ENCODE measurements at places on chromosomes 11 and 22.

- DNase-seq: no peak
Observed at GRCh38 chr22:48644108-48644507, 1183.6 kb downstream of the BRD1 start.

DNA sequence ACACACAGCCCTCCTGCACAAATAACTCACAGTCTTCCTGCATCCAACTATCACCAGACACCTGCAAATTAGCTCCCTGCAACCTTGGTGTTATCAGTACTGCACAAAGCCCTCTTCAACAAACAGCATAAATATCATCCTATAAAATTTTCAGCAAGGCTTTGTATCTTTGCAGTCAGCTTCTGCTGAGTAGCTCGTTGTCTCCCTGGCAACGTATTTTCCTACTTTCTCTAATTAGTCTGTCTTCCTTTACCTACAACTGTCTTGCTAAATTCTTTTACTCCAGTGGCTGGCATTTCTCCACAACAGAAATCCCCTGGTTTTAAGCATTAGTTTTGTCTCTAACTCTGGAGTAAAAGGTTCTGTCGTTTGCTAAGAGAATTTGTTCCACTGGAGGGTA, 3.9 kb downstream of the OR8D4 start:
- DNase-seq: no peak

- DNase-seq: no peak
Observed at GRCh38 chr11:112885744-112886433, 75.3 kb upstream of the NCAM1 start.

DNA sequence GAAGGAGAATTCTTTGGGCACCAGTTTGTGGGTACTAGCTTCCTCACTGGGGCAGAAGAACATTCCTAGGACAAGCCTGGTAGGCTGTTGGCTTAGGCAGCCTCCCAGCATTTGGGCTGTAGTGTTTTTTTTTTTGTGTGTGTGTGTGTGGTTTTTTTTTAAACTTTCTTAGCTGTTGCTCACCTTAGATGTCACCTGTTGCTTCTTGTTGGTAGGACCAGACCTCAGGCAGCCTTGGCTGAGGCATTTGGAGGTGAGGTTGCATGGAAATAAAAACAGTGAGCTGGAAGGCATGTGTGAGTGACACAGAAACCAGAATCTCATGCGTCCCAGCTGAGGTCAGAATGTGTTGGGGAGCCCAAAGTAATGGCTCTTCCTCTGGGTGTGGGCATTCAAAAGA, 21.3 kb downstream of the AMPD3 start:
- no peak for DNase-seq

- no peak for DNase-seq
Observed at GRCh38 chr11:134677397-134677822, 265.4 kb upstream of the B3GAT1 start.

DNA sequence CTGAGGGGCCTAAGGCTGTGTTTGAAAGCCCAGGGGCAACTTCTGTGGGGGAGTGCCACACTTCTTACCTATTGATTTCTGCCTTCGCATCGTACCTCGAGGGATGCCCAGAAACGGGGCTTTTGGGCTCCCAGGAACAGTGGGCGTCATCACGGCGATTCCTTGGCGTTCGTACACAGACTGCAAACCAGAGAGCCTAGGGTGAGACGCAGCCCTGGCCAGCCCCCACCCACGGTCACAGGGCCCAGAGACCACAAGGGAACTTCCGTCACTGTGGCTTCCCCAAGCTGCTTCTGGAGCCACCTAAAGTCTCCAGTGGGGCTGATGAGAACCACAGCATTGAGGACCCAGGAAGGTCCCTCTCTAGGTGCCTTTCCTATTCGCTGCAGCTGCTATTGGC, 91.9 kb downstream of the CTTN start:
- no peak for DNase-seq

- no peak for DNase-seq
Observed at GRCh38 chr22:33766091-33766490, 154.2 kb downstream of the LARGE1 start.

GRCh38 chr22:43782448-43782847, 29.7 kb downstream of the EFCAB6 start:
- no peak for DNase-seq

DNA sequence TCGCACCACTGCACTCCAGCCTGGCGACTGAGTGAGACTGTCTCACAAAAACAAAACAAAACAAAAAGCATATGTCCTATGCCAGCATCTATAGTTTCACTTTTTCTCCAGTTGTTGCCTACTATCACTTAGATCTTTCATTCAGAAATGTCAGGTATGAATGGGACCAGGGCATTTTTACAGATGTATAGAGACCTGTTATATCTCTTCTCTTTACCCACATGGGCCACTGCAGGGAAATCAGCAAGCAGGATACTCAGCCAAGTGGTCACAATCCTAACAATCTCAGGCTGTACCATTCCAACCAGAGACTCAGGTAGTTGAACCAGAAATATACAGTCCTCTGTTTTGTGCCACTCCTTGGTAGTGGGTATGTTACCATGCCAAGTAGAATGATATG, 16.0 kb upstream of the SREBF2 start:
- DNase-seq: no peak

DNA sequence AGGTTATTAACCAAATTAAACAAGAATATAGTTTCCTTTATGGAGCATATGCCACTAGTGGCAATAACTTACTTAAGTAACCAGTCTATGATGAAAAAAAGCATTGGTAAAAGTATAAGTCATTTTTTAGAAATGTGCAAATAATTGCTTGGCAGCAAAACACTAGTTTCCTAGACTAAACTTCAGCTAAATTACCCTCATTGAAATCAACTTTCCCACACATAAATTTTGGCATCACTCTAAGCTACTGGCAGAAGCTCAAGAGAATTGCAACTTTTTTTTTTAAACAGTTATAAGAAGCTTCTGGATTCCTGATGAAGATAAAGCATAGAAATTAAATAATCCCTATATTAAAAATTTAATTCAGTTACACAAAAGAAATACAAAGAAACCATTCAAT, 12.5 kb downstream of the CCDC34 start:
- DNase-seq: no peak

GRCh38 chr22:41499624-41500280, 30.8 kb downstream of the ACO2 start:
- DNase-seq: no peak

DNA sequence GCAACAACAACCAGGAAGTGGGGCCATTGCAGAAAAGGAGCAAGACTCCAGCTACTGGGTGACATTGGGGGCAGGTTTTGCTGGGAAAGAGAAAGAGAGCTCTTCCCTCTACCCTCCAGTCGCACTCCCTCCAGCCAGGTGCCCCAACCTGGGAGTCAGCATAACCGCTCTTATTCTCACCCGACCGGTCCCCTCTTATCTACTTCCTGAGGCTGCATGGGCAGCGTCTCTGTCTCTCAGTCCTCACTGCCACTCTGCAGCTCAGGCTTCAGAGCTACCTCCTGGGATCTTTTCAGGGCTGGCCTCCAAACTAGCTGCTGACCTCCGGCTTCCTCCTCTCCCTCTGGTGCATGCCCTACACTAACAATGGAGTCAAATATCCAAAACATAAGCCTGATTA, 5.1 kb downstream of the ZNF70 start:
- no peak for DNase-seq

DNA sequence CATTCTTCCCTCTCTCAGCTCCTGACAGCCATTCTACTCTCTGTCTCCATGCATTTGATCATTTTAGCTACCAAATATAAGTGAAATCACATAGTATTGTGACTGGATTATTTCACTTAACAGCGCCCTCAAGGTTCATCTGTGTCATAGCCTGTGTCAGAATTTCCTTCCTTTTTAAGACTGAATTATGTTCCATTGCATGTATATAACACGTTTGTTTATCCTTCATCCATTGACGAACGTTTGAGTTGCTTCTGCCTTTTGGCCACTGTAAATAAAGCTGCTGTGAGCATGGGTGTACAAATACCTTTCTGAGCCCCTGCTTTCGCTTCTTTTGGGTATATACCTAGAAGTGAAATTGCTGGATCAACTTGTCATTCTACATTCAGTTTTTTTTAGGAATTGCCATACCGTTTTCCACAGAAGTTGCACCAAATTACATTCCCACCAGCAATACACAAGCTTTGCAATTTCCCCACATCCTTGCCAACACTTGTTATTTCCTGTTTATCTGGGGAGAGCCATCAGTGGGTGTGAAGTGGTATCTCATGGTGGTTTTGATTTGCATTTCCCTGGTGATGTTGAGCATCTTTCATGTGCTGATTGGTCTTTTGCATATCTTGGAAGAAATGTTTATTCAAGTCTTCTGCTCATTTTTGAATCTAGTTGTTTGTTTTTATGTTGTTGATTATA, 17.5 kb downstream of the GLB1L2 start:
- no peak for DNase-seq

- no peak for DNase-seq
Observed at GRCh38 chr11:48107188-48107704, 109.4 kb upstream of the OR4B1 start.

DNA sequence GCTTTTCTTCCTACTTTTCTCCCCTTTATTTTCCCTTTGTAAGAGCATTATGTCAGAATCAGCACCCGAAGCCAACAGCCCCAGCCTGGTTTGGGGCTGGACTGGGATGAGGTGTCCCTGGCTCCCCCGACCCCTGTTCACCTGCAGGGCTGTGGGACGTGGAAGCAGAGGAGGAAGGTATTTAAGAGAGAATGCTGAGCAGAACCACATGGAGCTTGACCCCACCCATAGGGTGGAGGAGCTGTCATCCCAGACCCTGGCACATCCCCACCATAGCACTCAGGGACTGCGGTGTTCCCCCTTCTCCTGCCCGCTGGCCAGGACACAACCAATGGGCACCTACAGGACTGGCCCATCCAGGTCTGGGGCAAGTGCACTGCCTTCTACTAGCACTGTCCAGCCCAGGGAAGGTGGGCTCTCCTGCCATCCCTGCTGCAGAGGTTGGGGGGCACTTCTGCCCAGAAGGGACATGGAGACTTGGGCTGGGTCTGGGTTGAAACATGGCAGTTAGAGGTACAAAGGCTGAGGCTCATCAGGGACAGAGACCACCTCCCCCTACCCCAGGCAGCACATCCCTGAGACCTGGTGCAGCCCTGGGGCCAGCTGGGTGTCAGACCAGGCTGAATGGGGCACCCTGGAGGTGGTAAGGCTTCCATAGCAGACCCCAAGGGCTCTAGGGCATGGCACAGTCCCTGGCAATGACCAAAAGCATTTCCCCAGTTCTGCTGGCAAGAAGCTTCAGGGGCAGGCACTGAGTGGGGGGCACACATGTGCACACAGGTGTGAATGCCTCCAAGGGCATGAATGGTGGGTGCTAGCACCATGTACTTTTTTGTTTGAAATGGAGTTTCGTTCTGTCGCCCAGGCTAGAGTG, 19.7 kb downstream of the TANGO2 start:
- DNase-seq: no peak

- DNase-seq: no peak
Observed at GRCh38 chr22:49363526-49364230, 464.0 kb downstream of the BRD1 start.

- peak; percentile 61 for DNase-seq
Observed at GRCh38 chr22:50148991-50149721, 21.4 kb upstream of the PANX2 start.

- DNase-seq: no peak
Observed at GRCh38 chr11:10164621-10165020, 129.4 kb downstream of the SBF2 start.

DNA sequence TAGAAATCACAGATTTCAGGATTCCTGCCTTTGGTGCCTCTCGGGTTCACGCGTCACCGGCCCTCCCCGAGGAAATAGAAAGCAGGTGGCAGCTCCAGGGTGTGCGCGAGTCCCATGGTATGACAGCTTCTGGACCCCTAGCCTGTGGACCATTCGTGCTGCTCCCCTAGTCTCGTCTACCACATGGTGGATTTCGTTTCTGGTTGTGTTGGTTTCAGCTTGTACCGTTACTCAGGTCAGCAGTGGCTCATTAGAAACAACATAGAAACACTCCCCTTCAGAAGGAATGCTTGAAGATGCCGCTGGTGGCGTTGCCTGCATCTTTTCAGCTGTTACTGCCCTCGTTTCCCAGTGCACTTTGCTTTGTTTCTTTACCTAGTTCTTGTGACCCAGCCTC, 700 bp downstream of the TTC17 start:
- no peak for DNase-seq

- no peak for DNase-seq
Observed at GRCh38 chr11:27456140-27456794, 16.3 kb downstream of the LGR4 start.

DNA sequence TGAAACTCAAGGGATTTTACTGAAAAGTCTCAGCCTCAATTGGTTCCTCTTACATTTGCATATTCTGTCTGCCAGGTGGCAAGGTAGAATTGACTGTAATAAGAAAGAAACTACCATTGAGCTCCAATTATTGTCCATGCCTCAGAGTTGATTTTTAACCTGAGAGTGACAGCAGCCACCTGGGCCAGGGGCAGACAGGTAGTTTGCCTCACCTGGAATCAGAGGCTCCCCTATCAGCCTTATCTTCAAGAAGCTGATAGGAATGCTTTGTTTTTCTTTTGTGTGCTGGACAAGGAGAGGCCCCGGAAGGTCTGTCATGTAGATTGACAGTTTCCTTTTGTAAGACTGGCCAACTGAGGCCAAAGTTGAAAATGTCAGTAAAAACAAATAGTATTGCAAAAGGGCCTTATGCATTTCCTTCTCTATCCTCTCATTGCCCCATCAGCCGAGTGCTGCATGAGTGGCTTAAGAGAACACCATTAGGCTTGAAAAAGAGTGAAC, 34.1 kb downstream of the CD44 start:
- DNase-seq: no peak

DNA sequence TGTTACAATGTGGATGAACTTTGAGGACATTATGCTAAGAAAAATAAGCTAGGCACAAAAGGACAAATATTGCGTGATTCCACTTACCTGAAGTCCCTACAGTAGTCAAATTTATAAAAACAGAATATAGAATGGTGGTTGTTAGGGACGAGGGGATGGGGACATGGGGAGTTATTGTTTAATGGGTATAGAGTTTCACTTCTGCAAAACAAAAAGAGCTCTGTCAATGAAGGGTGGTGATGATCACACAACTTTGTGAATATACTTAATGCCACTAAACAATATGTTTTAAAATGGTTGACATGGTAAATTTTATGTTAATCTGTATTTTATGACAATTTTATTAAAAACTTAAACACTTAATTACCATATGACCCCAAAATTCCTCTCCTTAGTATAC, 26.1 kb downstream of the INTS4 start:
- DNase-seq: no peak

DNA sequence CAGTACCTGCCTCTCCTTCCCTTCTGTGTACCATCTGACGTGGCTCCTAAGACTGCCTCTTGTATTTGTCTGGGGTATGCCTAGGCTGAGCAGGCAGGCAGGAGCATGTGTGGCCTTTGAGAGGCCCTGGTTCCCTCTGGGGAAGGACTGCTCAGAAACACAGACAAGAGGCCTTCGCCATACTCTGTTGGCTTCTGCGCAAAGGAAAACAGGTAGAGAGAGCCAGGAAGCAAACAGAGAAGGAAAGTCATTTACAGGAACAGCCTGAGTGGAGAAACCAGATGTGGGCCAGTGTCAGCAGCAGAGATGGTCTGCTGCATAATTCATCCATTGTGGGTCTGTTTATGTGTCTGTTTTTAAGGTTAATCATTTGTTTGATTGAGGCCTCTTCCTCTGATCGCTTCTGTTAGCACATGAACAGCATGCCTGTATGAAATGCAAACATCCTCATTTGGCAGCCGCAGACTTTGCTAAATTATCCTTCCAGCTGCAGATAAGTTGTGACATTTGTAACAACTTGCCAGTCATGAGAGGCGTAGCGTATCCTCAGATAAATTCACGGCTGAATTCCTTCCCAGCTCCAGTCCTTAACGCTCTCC, 119.4 kb downstream of the GALNT18 start:
- no peak for DNase-seq

GRCh38 chr11:26088391-26088790, 243.5 kb upstream of the ANO3 start:
- no peak for DNase-seq
